ENCODE measurements at places on chromosomes 2 and 18. TPM values are rescaled to one million over a fixed set of nuclear protein-coding genes. Genes with fewer than 3 reads are reported as not detected.

GRCh38 chr2:138724327-138724726 lies 55.9 kb downstream of the NXPH2 start:
- no peaks in the 10 kb centered on the region for H3K36me3 ChIP-seq
- peaks cover 5% of the 10 kb centered on the region for H3K27me3 ChIP-seq
- H3K27ac ChIP-seq = no peak overlapping the region

- H3K27me3 ChIP-seq = no peaks in the 10 kb centered on the region
- no peaks in the 10 kb centered on the region for H3K4me1 ChIP-seq
- H3K27ac ChIP-seq = no peak overlapping the region
These were observed 18.3 kb downstream of the ARHGEF33 start for GRCh38 chr2:38907743-38908562.

DNA sequence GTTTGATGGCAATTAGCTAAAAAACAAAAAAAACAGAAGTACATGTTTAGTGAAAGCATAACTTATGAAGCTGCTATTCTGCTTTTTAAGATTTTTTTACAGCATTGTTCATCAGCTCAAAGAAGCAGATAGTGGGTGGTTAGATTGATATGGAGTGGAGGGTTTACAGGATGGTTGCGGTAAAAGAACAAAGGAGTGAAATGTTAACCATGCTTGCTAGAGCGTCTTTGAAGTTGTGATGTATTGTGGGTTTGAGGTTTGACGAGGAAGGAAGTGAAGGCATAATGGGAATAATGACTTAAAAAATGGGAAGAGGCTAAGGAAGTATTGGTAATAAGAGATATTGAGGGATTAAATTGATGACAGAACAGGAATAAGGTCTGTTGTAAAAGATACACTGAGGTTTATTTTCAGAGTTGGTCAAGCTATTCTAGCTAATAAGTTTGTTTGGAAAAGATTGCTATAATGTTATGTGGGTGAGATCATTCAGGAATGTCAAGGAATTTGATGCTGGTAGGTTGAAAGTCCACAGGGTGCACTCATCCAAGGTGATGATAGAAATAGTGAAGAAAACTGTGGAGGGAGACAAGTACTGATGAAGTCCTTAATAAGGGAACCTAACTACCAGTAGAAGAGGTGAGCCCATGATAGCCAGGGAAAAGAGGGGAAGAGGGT lies 14.6 kb downstream of the SPOPL start:
- peak overlapping the region; percentile 2 for H3K4me3 ChIP-seq
- H3K4me1 ChIP-seq = peaks cover 76% of the 10 kb centered on the region
- H3K27ac ChIP-seq = no peak overlapping the region
- no peaks in the 10 kb centered on the region for H3K27me3 ChIP-seq
- peaks cover 9% of the 10 kb centered on the region for H3K36me3 ChIP-seq
- DNase-seq = no peak

GRCh38 chr2:129793431-129793902 lies 186.0 kb upstream of the RAB6C start:
- H3K4me3 ChIP-seq = no peak overlapping the region
- H3K27me3 ChIP-seq = peaks cover 7% of the 10 kb centered on the region
- no peak for DNase-seq
- H3K27ac ChIP-seq = no peak overlapping the region
- H3K36me3 ChIP-seq = no peaks in the 10 kb centered on the region
- H3K4me1 ChIP-seq = no peaks in the 10 kb centered on the region

DNA sequence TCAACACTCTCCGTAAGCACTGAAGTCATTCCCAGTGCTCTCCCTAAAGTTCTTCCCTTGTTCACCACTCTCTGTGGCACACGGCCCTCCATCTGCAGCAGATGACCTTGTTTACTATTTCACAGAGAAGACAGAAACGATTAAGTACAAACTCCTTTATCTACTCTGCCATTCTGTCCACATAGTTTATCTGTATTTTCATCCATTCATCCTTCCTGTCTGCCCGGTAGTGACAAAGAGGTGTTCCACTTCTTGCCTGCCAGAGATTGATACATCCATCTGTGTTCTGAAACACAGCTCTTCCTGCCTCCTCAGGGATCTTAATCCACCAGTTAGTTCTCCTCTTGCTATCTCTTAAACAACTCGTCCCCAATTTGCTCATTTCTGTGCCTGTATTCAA lies 77.9 kb upstream of the CD226 start:
- H3K27me3 ChIP-seq = no peaks in the 10 kb centered on the region
- H3K4me1 ChIP-seq = peaks cover 6% of the 10 kb centered on the region
- H3K27ac ChIP-seq = no peak overlapping the region
- H3K36me3 ChIP-seq = peaks cover 68% of the 10 kb centered on the region

DNA sequence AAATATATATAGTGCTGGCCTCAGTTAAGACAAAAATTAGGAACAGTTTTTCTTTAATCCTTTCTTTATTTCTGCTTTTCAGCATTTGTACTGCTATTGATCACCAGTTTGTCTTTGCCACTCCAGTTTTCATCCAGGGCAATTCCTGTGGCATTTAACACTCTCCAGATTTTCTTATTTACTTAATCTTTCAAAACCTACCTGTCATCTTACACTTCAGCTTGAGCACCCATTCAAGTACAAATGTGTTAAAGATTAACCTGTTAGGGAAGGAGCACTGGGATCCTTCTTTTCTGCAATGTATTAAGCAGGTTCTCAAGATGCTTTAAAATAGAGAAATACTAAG lies 101.8 kb upstream of the SCN1A start:
- H3K27ac ChIP-seq = no peak overlapping the region
- no peaks in the 10 kb centered on the region for H3K36me3 ChIP-seq
- no peak for DNase-seq
- no peaks in the 10 kb centered on the region for H3K27me3 ChIP-seq

GRCh38 chr2:68290901-68291300 lies 28.8 kb downstream of the CNRIP1 start:
- H3K4me1 ChIP-seq = peaks cover 20% of the 10 kb centered on the region
- no peaks in the 10 kb centered on the region for H3K36me3 ChIP-seq
- no peak for DNase-seq
- no peak overlapping the region for H3K4me3 ChIP-seq
- H3K27ac ChIP-seq = no peak overlapping the region
- H3K27me3 ChIP-seq = no peaks in the 10 kb centered on the region

DNA sequence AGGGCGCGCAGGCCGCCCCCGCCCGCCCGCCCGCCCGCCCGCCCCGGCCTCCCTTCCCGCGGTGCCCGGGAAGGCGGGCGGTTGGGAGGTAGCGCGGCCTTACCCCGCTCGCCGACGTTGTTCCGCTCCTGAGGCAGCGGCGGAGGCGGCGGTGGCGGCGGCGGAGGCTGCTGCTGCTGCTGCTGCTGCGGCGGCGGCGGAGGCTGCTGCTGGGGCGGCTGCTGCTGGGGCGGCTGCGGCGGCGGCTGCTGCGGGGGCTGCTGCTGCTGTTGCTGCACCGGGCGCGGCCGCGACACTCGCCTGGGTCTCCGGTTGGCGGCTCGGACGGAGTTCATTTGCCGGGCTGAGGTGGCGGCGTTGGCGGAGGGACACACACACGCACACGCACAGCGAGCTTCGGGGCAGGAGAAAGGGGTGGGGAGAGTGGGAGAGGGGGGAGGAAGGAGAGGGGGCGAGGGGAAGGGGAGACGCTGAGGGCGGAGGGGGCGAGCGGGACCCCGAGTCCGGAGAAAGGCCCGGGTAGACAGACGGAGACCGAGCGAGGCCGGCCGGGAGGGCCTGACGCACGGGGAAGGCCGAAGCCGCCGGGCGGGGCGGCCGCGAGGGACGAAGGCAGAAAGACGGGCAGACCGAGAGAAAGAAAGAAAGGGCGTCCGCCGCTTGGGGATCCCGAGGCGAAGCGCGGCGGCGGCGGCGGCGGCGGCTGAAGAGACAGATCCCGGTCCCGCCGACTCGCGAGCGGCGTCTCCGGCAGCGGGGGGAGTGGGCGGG lies 727 bp downstream of the FBXO11 start:
- H3K4me1 ChIP-seq = peaks cover 44% of the 10 kb centered on the region
- H3K27ac ChIP-seq = peak overlapping the region; percentile 99
- H3K4me3 ChIP-seq = peak overlapping the region; percentile 93
- peaks cover 22% of the 10 kb centered on the region for H3K36me3 ChIP-seq

DNA sequence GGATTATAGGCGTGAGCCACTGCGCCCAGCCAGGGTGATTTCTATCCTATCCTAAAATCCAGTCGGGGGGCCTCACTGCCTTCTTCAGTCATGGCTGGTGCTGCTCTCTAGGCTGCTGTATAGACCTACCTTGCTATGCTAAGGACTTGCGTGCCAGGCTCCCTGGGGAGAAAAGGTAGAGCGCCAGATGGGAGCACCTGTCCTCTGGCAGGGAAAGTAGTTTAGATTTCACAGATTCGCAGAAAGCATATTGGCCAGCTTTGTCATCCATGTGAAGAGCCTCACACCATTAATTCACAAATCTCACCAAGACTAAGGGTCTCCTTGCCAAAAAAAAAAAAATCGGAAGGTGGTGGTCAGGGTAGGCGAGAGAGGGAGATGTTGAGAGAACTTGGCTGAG lies 217.6 kb downstream of the ATAD2B start:
- no peaks in the 10 kb centered on the region for H3K27me3 ChIP-seq
- H3K4me3 ChIP-seq = no peak overlapping the region
- DNase-seq = no peak
- no peaks in the 10 kb centered on the region for H3K4me1 ChIP-seq
- peaks cover 42% of the 10 kb centered on the region for H3K36me3 ChIP-seq

GRCh38 chr2:134630504-134631159 lies 88.2 kb downstream of the TMEM163 start:
- no peaks in the 10 kb centered on the region for H3K27me3 ChIP-seq
- H3K36me3 ChIP-seq = no peaks in the 10 kb centered on the region
- no peak overlapping the region for H3K27ac ChIP-seq
- no peaks in the 10 kb centered on the region for H3K4me1 ChIP-seq
- H3K4me3 ChIP-seq = no peak overlapping the region

GRCh38 chr18:44987371-44987770 lies 306.7 kb downstream of the SETBP1 start:
- no peak overlapping the region for H3K27ac ChIP-seq
- peaks cover 17% of the 10 kb centered on the region for H3K36me3 ChIP-seq
- H3K4me1 ChIP-seq = no peaks in the 10 kb centered on the region

DNA sequence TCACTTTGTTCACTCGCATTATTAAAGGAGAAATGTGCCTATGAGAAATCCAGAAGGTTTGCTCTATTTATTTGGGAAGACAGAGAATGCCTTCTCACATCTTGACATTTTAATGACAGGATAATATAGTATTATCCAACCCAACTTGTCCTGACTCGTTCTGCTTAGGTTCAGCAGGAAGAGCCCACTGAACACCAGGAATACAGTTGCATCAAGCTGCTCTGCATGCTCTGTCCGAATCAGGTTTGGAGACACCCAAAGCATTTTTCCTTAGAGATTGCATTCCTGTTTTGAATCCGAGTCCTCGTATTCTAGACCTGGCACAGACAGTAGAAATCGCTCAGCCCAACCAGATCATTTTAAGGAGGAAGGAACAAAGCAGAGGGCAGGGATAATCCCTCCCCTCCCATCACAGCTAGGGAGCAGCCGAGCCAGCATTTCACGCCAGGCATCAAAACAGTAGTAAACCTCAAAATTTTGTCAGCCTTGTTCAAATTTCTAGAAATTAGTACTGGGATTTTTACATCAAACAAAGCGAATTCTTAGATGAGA lies 837.4 kb upstream of the ID2 start:
- DNase-seq = no peak
- H3K4me1 ChIP-seq = no peaks in the 10 kb centered on the region
- no peaks in the 10 kb centered on the region for H3K36me3 ChIP-seq

- H3K27me3 ChIP-seq = no peaks in the 10 kb centered on the region
- no peaks in the 10 kb centered on the region for H3K4me1 ChIP-seq
- no peak overlapping the region for H3K4me3 ChIP-seq
These were observed 100.8 kb downstream of the CLIP4 start for GRCh38 chr2:29215739-29216608.

- no peaks in the 10 kb centered on the region for H3K4me1 ChIP-seq
- no peak for DNase-seq
- no peak overlapping the region for H3K4me3 ChIP-seq
These were observed 199.2 kb upstream of the DTNA start for GRCh38 chr18:34510926-34511325.

GRCh38 chr2:95278051-95278471 lies 3.8 kb downstream of the PROM2 start:
- no peak overlapping the region for H3K27ac ChIP-seq
- H3K4me1 ChIP-seq = no peaks in the 10 kb centered on the region
- H3K4me3 ChIP-seq = no peak overlapping the region

DNA sequence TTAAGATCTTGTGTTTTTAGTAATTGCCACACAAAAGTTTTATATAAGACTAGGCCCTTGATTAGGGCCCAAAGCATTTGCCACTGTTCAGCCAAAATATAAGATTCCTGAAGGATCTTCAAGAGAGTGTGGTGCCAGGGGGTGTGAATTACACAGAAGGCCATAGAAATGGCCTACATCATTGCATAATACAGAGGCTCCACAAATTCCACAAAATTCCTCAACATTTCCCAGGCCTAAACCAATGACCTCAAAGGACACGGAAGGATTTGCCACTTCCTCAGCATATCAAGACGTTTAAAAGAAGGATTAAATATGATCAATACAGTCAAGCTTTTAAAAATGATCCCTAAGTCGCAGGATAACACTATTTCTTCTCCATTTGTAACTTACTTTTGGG lies 24.1 kb downstream of the COL6A3 start:
- no peak overlapping the region for H3K27ac ChIP-seq
- H3K4me1 ChIP-seq = no peaks in the 10 kb centered on the region
- no peak for DNase-seq

- no peak for DNase-seq
- H3K27me3 ChIP-seq = peaks cover 20% of the 10 kb centered on the region
- H3K4me1 ChIP-seq = no peaks in the 10 kb centered on the region
- no peaks in the 10 kb centered on the region for H3K36me3 ChIP-seq
These were observed 66.6 kb upstream of the SNTG2 start for GRCh38 chr2:883803-884748.

- DNase-seq = peak; percentile 14
- no peaks in the 10 kb centered on the region for H3K36me3 ChIP-seq
- H3K27me3 ChIP-seq = peaks cover 50% of the 10 kb centered on the region
- H3K27ac ChIP-seq = no peak within 1 kb of the TSS
- peaks cover 22% of the 10 kb centered on the region for H3K4me1 ChIP-seq
These were observed at the start of gene CYBRD1 for GRCh38 chr2:171522052-171522787. TSS of gene CYBRD1 (plus strand) at chr2:171522474. CDS start at chr2:171522546, 72 bp downstream.

DNA sequence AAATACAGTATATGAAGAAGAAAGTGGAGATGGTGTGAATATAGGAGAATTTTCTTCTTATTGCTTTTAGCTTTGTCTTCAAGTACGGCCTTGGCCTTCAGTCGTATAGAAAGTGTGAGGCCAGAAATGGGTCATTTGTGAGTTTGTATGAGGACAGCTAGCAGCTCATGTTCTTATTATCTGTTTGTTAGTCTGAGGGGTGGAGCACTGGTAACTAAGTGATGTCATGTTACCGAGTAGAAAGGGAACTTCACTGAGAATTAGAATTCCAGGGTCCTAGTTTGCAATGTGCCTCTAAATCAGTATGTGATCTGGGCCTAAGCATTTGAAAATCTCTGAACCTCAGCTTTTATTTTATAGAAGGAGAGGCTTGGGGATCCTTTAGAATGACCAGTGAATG lies 588.6 kb downstream of the NRXN1 start:
- no peaks in the 10 kb centered on the region for H3K36me3 ChIP-seq
- no peak overlapping the region for H3K4me3 ChIP-seq
- DNase-seq = no peak
- H3K4me1 ChIP-seq = no peaks in the 10 kb centered on the region

- no peak for DNase-seq
- no peak overlapping the region for H3K27ac ChIP-seq
- H3K4me1 ChIP-seq = no peaks in the 10 kb centered on the region
These were observed 44.5 kb upstream of the FOSL2 start for GRCh38 chr2:28348149-28348567.

Gene RAB11FIP5
- total RNA-seq = 3.2 TPM

Gene HOXD3
- total RNA-seq = not detected

Gene KYNU
- total RNA-seq = 43.8 TPM

Gene PLCL1
- not detected for total RNA-seq

Gene AQP12A
- total RNA-seq = not detected

Gene TXNDC9
- total RNA-seq = 26.8 TPM

Gene ICOS
- 0.12 TPM for total RNA-seq

Gene SLC23A3
- 4.9 TPM for total RNA-seq

Gene ZNF804A
- 2.3 TPM for total RNA-seq

Gene COBLL1
- total RNA-seq = 222 TPM
